Calu3 (cell line): ENCODE measurements at places on chromosomes 4 and X. TPM values are rescaled to one million over a fixed set of nuclear protein-coding genes. Genes with fewer than 3 reads are reported as not detected.
A peak's percentile ranks its signal among the peaks of the same experiment; 100 is the strongest.

LRRC66 gene
- total RNA-seq = 0.15 TPM in 1 of 2 replicates, not detected in the other

TIMM17B gene
- 86.1 and 96.8 TPM in 2 replicates for total RNA-seq

CFI gene
- total RNA-seq = 25.8 and 27.7 TPM in 2 replicates

BGN gene
- total RNA-seq = not detected in 2 replicates

HELQ gene
- total RNA-seq = 7.8 and 8.2 TPM in 2 replicates

SLC7A11 gene
- 37.7 and 49.4 TPM in 2 replicates for total RNA-seq

PWWP3B gene
- not detected in 2 replicates for total RNA-seq

RIPPLY1 gene
- total RNA-seq = 0.31 TPM in 1 of 2 replicates, not detected in the other

GRCh38 chr4:13117185-13117584 lies 367.0 kb downstream of the RAB28 start:
- DNase-seq = no peak

GRCh38 chrX:91414713-91415112 lies 19.9 kb upstream of the PABPC5 start:
- no peak for DNase-seq

- no peak for DNase-seq
Observed at GRCh38 chrX:46620505-46620904, 46.9 kb downstream of the CHST7 start.

- no peak for DNase-seq
Observed at GRCh38 chrX:97372001-97372766, 488.5 kb downstream of the RPA4 start.

DNA sequence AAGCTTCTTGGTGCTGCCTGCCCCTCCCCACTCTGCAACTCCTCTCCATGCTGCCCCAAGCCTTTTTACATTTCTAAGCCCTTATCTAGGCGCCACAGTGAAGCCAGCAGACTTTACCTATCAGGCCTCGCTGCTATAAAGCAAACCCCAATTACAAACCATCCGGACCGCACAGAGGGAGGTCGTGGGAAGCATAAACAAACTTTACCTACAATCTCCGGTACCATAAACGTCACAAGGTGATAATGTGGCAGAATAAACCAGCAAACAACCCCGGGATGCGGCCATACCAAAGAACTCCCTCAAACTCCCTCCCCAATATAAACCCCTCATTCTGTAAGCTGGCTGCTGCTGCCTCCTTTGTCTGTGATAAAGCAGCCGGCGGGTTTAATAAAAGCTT lies 54.0 kb upstream of the ZCCHC13 start:
- no peak for DNase-seq

DNA sequence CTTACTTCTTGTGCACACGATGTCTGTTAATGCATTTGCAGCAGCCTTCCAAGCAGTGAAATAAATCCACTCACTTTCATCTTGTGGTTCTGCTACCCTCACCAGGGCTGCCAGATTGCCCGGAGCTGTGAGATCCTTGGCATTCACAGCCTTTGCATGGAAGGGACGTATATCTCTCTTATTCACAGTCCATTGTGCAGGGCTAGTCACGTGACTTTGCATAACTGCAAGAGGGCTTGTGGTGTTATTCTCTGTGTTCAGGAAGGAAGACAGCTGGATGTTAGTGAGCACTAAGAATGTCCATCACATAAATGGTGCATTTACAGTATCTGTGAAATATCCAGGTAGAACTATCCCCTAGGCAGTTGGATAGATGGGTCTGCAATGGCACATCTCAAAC lies 96.5 kb upstream of the BEND4 start:
- DNase-seq = no peak

- no peak for DNase-seq
Observed at GRCh38 chr4:2354760-2355159, 63.7 kb downstream of the ZFYVE28 start.

DNA sequence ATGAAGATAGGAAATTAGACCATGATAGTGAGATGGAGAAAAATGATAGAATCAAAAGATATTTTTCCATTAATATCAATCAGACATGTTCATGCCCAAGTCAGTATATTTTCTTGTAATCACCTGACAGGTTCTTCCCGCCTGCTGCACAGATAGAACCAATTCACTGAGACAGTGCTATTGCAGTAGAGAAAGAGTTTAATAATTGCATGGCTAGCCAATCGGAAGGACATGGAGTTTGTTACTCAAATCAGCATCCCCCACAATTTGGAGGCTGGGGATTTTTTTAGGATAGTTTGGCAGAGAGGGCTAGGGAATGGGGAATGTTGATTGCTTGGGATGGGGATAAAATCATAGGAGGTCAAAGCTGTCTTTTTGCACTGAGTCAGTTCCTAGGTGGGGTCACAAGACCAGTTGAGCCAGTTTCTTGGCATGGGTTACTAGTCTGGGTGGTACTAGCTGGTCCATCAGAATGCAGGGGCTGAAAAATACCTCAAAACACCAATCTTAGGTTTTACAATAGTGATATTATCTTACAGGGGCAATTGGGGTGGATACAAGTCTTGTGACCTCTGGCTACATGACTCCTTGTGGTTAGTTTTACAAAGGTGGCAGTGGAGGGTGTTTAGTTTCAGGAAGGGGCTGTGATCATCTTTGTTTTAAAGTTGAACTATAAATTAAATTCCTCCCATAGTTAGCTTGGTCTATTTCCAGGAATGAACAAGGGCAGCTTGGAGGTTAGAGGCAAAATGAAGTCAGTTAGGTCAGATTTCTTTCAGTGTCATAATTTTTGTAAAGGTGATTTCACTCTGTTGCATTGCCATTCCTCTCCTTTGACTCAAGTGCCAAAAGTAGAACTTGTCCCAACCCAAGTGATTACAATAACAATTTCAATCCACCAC lies 100.3 kb upstream of the PDE5A start:
- DNase-seq = peak; percentile 72
